ENCODE measurements at places on chromosomes 2 and 18. TPM values are rescaled to one million over a fixed set of nuclear protein-coding genes. Genes with fewer than 3 reads are reported as not detected.

GRCh38 chr2:1081451-1082225 lies 131.0 kb downstream of the SNTG2 start:
- no peak for DNase-seq

- DNase-seq, result no peak
These were observed 122.9 kb downstream of the DOK6 start for GRCh38 chr18:69523582-69523981.

DNA sequence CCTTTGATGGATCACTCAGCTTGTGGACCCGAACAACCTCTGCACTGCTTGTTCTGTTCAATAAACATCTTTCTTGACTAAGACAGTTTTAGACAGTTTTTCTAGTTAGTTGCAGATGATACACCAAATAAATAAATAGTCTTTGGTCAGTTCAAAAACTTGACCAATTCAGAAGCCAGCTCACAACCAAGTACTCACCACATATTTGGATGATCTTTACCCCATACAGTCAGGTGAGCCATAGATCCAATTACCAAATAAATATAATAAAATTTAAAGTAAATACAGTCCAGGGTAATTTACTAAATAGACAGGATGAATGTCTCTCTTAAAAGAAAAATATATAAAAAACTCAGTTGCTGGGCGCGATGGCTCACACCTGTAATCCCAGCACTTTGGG lies 18.2 kb downstream of the SCN3A start:
- DNase-seq, result no peak

DNA sequence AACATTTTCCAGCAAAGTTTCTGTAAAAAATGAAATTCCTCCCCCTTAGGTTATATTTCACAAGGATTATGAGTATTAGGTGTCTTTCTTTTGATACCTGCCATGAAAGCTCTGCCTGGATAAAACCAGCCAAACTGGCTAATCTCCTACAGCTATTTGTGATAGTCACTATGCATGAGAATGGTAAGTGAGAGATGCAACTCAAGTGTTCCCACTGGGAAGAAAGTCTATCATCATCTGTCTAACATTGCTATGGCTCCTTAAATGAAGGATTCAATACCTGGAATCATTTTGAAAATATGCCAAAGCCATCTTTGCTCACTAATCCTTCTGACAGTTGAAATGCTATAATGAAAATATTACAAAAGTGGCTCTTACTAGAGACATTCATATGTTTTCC lies 339.9 kb upstream of the LRRTM4 start:
- DNase-seq, result no peak

DNA sequence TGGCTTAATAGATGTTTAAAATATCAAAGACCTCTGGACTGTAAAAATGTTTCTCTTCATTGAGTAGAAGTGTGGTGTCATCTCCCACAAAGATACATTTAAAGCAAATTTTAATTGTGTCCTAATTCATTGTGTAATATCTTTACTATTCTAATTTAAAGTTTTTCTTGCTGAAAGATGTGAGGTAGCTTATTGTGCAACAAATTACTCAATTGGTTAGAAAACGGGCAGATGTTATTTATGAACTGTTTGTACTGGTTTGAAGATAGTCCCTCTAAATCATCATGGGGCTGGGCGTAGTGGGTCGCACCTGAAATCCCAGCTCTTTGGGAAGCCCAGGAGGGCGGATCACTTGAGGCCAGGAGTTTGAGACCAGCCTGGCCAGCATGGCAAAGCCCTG lies 65.3 kb downstream of the CYBRD1 start:
- no peak for DNase-seq

- DNase-seq, result no peak
These were observed 11.7 kb upstream of the CNGA3 start for GRCh38 chr2:98334439-98335078.

DNA sequence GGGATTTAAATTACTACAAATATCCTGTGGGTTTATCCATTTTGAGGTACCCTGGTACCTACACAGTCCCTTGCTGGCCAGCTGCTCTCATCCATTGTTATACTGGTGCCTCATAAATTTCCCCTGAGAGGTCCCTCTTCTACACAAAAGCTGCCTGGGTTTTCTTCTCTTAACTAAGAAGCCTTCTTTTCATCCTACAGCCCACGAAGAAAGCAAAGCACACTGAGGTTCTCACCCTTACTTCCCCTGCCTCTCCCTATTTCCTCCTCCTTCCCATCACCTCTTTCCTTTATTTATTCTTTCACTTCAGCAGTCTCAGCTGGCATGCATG lies 154.9 kb downstream of the CSRNP3 start:
- DNase-seq, result no peak

DNA sequence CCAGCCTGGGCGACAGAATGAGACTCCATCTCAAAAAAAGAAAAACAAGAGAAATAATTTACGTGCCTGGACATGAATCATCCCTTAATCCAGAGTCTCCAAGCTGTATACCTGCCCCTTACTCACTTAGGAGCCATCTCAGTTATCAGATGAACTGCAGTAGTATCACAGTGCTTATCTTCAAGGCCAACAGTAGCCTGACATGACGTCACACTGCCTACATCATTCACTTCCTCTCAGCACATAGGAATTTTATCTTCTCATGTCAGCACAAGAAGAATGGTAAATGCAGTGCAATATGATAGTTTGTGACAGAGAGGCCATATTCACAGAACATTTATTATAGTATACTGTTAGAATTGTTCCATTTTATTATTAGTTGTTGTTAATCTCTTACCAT lies 216.6 kb downstream of the SS18 start:
- DNase-seq, result no peak

DNA sequence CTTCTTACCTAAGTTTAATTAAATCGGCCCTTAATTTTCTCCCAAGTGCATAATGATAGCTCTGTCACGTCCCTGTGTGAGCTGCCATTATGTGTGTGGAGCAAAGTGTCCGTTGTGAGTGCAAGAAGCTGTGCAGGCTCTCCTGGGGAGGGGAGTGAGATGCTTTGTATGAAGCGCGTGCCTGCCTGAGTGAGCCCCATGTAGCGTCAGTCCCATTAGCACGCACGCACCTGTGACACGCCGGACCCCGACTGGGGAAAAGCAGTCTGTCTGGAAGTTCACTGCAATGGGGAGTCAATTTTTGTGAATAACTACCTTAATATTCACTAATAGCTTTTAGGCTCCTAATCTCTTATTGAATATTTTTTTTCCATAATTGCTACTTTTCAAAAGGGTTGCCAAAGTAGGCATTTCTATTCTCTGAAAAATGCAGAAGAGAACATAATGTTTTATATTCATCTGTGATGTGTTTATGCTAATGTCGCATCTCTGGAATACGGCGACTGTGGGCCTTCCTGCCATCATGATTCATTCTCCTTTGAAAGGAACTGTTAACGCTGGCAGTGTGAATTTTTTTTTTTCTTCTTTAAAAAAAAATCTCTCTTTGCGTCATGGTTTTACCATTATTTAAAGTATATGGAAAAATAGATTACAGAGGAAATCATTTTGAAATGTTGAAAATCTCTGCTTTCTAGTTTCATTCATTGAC lies 157.7 kb downstream of the COL4A4 start:
- no peak for DNase-seq

- DNase-seq, result no peak
These were observed 35.3 kb upstream of the CAB39 start for GRCh38 chr2:230677201-230677946.

GRCh38 chr18:28178720-28179119 lies 1.8 kb upstream of the CDH2 start:
- no peak for DNase-seq

CTAGE1 gene
- total RNA-seq, result not detected

PDE1A gene
- total RNA-seq, result 3.3 TPM

CDCA7 gene
- total RNA-seq, result 19.3 TPM

UNC80 gene
- 3.1 TPM for total RNA-seq

PAX3 gene
- total RNA-seq, result not detected

TTN gene
- total RNA-seq, result 12.2 TPM
